ENCODE measurements at places on chromosomes 6 and 20.
A peak's percentile ranks its signal among the peaks of the same experiment; 100 is the strongest.

GRCh38 chr6:131765804-131766135 lies 42.0 kb upstream of the ENPP1 start:
- no peak for DNase-seq

DNA sequence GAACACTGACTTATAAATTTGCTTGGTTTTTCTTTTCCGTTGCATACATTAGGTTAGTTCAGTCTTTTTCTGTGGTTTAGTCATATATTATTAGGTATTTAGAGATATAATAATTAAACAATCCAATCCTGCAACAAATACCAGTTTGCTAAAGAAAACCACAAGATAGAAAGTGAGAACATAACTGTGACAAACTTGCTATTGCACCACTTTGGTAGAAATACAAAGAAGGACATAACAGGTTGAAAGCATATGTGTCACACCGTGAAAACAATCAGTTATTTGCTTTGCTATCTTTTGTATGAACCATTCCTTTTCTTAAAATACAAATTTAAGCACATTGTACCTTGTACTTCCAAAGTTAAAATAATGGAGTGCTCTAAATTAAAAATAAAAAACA lies 42.0 kb upstream of the KCNQ5 start:
- no peak for DNase-seq

DNA sequence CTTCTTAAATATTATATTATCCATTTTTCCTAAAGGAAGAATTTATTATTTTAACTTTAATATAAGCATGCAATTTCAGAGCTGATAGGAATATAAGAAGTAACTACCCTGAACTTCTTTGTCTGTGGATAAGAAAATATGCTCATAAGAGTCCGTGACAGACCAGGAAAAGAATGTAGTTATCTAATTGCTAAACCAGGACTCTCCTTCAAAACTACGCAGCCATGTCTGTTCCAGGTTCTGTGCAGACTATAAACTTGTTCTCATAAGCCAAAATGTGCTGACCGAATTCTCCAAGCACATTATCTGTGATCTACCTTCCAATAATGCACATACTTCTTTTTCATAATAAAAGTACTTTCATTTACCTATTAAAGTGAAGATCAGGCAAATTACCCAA lies 116.5 kb downstream of the TRDN start:
- DNase-seq: no peak

- no peak for DNase-seq
Measured at GRCh38 chr6:137044366-137045221, at the start of gene IL20RA. Gene IL20RA, minus strand, starts transcription at chr6:137044965. Its CDS starts 237 bp downstream, at chr6:137044728.

GRCh38 chr6:5416250-5416649 lies 154.9 kb downstream of the FARS2 start:
- DNase-seq: no peak

DNA sequence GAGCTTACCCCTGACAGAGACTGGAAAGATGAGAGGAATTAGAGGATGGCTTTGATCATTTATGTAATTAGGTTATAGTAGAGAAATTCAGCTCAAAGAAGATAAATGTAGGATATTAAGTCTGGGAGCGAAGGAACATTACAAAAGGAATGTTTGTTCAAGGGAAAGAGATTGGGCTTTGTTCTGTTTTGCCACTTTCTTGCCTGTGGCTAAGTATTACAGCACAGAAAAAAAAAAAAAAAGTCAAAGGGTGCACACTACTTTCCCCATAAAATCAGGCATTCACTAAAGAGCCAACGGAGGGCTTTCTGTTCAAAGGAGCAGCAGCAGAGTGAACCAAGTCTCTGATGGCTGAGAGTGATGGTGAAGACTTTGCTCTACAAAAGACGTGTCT lies 5.0 kb upstream of the HDDC2 start:
- DNase-seq: no peak

DNA sequence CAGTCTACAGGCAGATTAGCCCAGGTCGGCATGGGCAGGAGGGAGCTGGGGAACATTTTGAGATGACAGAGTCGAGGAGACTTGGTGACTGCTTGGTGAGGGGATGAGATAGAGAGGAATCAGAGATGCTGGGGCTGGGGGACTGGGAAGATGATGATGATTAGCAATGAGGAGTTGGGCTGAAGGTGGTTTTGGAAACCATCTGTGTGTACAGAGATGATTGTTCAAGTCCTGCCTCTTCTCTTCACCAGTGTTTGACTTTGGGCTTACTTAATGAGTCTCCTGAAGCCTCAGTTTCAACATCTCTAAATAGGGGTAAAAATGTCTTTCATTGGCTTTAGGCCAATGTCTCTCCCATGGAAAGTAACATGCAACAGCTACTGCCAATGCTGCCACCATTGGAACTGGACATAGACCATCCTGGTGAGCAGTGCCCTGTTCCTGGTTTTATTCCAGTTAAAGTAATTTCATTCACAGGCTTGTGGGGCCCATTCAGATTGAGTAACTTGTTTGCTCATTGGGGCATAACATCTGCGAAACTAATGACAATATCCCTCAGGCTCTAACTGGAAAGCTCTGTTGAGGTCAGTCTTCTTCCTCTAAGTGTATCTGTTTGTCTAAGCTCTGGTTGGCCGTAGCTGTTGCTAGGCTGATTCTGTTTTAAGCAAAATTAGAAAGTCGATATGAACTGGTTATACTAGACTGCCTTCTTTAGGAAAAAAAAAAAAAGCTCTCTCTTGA lies 99.1 kb downstream of the ARMC2 start:
- DNase-seq: peak; percentile 75

- no peak for DNase-seq
Measured at GRCh38 chr20:62056377-62056776, 9.3 kb downstream of the TAF4 start.

GRCh38 chr6:4208158-4208557 lies 72.8 kb upstream of the ECI2 start:
- DNase-seq: no peak

GRCh38 chr20:18567739-18568091 lies 483 bp downstream of the SMIM26 start:
- no peak for DNase-seq

GRCh38 chr6:144295211-144295610 lies 10.1 kb downstream of the UTRN start:
- DNase-seq: no peak

DNA sequence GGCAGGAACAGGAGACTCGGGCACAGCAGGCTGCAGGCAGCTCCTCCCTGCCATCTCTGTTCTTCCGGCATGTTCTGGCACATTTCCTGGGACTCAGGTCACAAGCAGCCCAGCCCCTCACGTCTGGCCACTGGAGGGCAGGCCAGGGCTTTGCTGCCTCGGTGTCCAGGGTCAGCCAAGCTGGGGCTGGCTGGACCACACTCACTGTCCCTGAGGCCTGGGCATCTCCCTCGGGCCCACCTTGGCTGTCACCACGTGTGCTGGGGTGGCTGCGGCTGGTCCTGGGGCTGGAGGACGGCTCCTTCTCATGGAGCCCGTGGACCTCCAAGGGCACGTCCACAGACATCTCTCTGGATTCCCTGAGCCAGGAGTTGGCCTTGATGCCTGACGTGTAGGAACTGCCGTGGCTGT lies 18.5 kb downstream of the FRMD1 start:
- DNase-seq: peak; percentile 14

GRCh38 chr20:35329435-35330139 lies 37.4 kb upstream of the FAM83C start:
- DNase-seq: no peak

GRCh38 chr6:165229216-165229615 lies 80.2 kb downstream of the C6orf118 start:
- no peak for DNase-seq

GRCh38 chr6:97218912-97219311 lies 64.1 kb downstream of the MMS22L start:
- no peak for DNase-seq

DNA sequence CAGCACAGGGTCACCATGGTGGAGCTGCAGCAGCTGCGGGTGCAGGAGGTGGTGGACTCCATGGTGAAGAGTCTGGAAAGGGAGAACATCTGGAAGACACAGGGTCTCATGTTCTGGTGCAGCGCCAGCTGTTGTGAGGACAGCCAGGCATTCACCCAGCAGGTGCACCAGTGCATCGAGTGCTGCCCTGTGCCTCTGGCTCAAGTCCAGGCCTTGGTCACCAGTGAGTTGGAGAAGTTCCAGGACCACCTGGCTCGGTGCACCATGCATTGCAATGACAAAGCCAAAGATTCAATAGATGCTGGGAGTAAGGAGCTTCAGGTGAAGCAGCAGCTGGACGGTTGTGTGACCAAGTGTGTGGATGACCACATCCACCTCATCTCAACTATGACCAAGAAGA lies 22.9 kb upstream of the RIPK1 start:
- no peak for DNase-seq

- DNase-seq: no peak
Measured at GRCh38 chr6:56482525-56482924, 160.2 kb downstream of the DST start.

DNA sequence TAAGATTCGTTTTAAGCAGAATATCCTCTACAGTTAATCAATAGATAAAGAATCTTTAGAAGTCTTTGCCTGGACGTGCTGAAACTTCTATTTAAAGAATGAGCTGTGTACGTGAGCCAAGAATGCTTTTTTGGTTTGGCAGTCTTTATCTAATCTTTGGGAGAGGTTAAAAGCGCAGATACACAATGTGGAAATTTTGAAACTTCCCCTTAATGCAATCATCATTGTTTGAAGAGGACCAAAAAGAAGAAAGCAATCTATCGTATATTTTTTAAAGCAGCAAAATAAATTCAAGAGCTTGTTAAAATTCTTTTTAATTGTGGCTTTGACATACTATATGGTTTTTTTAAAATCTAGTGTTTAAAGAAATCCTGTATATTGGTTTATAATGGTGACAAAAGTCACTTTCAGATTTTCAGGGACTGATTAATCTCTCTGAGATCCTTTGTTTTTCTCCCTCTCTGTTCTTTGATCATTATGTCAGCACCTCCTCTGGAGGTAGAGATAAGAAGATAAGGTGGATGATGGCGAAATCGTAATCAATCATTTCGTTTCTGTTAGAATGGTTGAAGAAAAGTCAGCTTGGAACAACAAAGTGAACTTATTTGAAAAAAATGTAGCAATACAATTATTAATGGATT lies 92.1 kb upstream of the FAM184A start:
- DNase-seq: no peak

- DNase-seq: no peak
Measured at GRCh38 chr6:96157018-96157565, 141.3 kb downstream of the FUT9 start.

DNA sequence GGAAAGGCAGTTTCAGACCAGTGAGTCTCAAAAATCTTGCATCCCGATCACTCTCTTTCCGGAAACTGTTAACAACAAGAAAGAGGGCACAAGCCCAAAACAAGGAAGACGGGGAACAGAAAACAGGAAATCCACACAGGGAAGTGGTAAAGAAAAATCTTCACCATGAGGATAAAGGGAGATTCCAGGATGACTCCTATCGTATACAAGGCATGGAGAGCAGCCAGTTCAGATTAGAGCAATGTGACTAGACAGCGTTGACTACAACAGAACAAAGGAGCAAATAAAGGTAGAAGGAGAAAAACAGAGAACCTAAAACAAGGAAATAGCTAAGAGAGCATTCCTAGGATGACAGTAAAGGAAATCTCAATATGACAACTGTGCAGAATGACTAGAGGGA lies 26.5 kb downstream of the VNN1 start:
- no peak for DNase-seq

DNA sequence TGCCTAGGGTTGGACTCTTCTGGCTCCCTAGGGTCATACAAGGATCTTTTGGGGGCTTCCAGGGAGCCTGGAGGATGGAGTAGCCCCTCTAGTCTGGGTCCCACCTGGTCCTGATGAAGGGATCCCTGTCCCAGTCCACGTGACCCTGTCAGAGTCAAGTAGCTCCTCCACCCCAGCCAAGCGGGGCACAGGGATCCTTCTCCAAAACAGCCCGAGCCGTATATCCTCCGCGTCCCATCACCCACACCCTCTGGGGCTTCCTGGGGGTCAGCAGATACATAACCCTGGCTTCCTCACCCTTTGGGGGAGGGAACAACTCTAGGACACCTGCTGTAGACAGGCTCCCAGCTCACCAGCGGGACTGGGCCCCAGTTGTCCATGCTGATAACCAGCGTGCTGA lies 28.0 kb downstream of the BPIFB1 start:
- no peak for DNase-seq

- peak; percentile 95 for DNase-seq
Measured at GRCh38 chr6:52517502-52518278, 59.2 kb downstream of the TRAM2 start.

DNA sequence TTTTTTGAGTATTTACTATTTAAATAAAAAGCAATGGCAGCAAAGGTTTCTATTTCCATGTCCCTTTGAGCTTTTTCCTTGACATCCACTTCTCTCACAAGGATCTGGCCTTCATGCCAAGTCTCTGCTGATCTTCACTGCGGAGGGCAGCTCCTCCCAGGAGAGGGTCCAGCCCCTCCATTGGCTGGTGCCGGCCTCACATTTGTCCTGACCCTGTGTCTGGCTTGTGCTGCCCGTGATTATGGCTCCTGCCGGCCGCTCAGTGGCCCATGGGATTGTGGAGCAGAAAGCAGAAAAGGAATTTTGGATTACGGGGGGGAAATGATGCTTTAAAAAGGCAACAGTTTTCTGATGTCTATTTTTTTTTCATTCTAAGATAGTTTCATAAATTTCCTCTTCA lies 31.2 kb upstream of the PDE7B start:
- DNase-seq: no peak

GRCh38 chr6:123001540-123001939 lies 5.5 kb downstream of the CLVS2 start:
- no peak for DNase-seq

GRCh38 chr20:56429941-56430340 lies 17.9 kb downstream of the CASS4 start:
- no peak for DNase-seq
